GM12892 (cell line): ENCODE measurements at places on chromosomes 5 and 9.

- DNase-seq: no peak
Measured at GRCh38 chr5:127260686-127261085, 29.9 kb upstream of the MEGF10 start.

GRCh38 chr5:2914022-2914661 lies 162.7 kb upstream of the IRX2 start:
- no peak for DNase-seq

GRCh38 chr9:128094950-128095544 lies 27.0 kb downstream of the SLC25A25 start:
- no peak for DNase-seq

- no peak for DNase-seq
Measured at GRCh38 chr5:128155776-128156175, 72.2 kb downstream of the SLC12A2 start.

DNA sequence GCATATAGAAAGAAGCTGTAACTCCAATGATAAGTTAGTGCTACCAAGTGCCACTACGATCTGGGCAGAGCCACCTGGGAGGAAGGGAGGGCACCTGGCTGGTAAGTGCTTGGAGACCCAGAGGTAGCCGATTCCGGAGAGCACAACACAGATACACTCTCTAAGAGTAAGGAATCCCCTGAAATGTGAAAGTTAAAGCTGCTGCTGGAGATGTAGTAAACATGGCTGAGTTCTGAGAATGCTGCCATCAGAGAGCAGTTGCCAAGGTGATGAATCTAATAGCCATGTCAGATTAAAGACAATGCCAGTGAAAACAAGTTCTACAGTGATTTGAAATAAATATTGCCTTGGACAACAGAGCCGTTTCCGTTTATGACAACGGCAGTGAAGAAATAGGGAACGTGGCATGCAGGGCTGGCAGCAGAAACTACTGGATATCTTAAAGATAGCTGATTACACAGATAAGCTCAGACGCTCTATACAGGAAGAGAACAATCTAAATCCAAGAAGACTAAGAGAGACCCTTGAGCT lies 561.2 kb upstream of the C9orf72 start:
- DNase-seq: no peak
